H9 (cell line): ENCODE measurements at places on chromosomes 1 and 21.

DNA sequence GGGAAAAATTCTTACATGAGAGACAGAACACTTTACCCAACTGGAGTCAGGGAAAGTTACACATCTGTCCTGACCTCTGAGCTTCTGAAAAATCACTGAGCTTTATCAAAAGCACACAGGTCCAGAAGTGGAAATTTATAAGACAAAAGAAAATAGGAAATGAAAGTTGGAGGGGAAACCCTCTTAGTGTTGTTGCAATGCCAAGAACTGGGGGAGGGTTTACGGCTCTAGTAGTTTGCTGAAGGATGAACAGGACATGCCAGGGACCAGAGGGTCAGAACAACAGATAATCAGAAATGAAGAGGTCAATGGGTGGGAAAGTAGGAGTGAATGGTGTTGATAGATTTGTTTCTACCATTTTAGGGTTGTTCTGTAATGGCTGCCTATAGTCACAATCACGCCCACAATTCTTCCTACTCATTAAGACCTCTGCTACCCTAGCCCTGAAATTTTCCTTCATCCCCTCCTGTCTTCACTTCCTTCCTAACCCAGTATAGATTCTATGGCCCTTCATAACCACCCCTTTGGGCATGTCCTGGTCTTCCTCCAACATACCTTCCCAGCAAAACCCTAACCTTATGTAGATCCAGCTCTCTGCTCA, 30.3 kb upstream of the FMOD start:
- H3K4me1 ChIP-seq: no peaks in the 10 kb centered on the region
- no peak overlapping the region for H3K4me3 ChIP-seq
- no peaks in the 10 kb centered on the region for H3K27me3 ChIP-seq
- no peak overlapping the region for H3K27ac ChIP-seq

- no peaks in the 10 kb centered on the region for H3K27me3 ChIP-seq
- H3K36me3 ChIP-seq: no peaks in the 10 kb centered on the region
- no peak overlapping the region for H3K4me3 ChIP-seq
- H3K27ac ChIP-seq: no peak overlapping the region
Observed at GRCh38 chr1:51032936-51033335, 62.9 kb downstream of the CDKN2C start.

DNA sequence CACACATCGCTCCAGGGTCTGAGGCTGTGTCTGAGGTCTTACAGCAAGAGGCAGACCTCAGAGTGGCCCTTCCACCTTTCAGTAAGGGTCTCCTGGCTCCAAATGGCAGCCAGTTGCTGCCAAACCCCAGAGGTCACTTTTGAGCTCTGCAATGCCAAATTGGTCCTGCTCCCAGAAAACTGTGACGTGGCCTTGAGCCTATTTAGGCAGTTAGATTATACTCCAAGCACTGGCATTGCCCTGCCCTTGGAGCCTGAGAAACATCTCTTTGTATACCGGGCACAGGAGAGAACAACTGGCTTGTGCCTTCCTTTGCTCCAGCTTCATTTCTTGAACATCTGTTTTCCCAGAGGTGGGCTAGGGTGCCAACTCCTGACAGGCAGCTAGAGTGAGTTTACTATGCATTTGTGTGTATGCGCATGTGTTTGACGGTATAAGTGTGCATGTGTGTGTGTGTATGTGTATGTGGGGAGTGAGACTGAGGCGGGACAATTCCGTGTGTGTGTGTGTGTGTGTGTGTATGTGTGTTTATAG, 134.5 kb downstream of the IER5 start:
- no peaks in the 10 kb centered on the region for H3K4me1 ChIP-seq
- no peak overlapping the region for H3K27ac ChIP-seq
- no peaks in the 10 kb centered on the region for H3K27me3 ChIP-seq
- no peak for DNase-seq

DNA sequence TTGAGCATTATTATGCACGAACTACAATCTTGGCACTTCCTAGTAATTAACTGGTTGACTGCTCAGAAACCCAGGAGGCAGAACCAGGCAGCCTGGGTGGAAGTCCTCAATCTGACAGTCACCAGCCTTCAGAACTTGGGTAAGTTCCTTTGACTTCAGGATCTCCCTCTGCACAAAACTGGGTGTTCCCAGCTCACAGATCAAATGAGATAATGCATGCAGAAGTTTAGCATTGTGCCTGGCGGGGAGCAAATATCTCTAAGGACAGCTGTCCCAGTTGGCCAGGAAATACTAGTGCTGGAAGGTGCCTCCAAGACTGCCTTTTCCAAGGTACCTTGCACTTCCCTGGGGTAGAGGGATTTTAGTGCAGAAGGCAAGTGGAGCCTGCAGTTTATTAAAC, 294.8 kb downstream of the PCP4 start:
- no peaks in the 10 kb centered on the region; the same call in 2 of the 3 replicates for H3K36me3 ChIP-seq
- no peak overlapping the region for H3K27ac ChIP-seq
- H3K27me3 ChIP-seq: no peaks in the 10 kb centered on the region

DNA sequence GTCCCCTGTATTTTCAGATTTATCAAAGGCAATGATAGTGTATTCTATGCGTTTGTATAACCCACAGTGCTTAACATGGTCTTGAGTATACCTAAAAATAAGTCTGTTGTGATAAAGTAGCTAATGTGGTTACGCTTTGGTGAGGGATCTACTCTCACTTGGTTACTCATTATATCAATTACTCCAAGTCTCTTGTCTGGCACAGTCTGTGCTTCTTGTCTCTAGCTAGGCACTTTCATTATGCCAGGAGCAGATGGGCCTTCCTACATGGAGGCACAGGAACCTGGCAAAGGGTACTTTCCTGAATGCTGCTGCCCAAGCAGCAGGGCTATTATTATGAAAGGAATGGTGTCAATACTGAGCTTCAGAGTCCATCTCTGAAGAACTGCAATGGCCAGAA, 4.2 kb upstream of the PTPN22 start:
- H3K4me3 ChIP-seq: no peak overlapping the region
- H3K27ac ChIP-seq: no peak overlapping the region
- DNase-seq: no peak

DNA sequence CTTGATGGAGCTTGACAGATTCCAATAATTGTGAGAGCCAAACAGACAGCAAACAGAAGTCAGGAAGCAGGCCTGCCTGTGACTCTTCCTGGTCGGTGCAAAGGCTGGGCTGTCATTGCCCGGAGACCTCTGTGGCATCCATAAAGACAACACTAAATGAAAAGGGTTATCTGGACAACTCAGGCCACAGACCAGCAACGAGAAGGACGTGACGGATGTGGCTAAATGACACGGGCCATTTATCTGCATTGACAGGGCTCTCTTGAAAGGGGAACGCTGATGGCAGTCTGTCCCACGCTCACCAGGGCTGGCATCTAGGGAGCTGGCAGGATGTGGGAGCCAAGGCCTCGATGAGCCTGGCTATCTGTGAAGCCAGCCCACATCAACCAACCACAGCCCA, 35.0 kb downstream of the HMGB4 start:
- H3K27me3 ChIP-seq: no peaks in the 10 kb centered on the region
- H3K36me3 ChIP-seq: no peaks in the 10 kb centered on the region
- H3K27ac ChIP-seq: no peak overlapping the region
- H3K4me1 ChIP-seq: no peaks in the 10 kb centered on the region
